ENCODE measurements at places on chromosomes 6 and 20.

DNA sequence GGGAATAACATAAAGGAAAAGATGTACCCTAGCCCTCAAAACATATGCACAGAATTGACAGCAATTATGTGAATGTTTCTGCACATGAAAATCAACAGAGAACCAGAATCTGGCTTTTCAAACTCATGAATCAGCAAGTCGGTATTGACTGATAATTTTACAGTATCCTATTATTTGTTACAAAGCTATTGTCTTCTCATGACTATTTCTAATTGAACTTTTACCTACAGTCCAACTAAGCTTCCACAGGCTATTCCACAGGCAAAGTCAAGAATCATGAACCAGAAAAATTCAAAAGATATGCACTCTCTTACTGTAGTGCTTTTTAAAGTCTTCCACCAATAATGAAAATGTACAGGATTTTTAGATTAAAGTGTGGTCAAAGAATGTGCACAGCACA is 49.1 kb upstream of the DST start:
- DNase-seq, result no peak

DNA sequence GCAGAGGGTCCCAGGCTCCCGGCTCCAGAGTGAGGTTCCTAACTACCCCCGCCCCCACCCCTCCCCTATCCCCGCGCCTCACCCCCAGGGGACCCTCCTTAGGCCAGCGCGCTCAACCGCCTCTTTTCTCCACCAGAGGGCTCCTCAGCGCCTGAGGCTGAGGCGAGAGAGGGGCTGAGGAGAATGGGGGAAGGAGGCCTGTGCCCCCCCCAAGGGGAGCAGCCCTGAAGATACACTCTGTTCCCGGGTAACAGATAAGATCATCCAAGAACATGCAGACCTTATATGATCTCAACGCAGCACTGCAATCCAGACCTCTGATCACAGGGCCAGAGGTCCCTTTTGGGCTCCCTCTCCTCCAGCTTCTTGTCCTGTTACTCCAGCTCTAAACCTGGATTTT is 43.3 kb upstream of the MRPS10 start:
- peak; percentile 81 for DNase-seq

- DNase-seq, result no peak
Observed at GRCh38 chr20:23148731-23149570, 62.8 kb upstream of the CD93 start.

DNA sequence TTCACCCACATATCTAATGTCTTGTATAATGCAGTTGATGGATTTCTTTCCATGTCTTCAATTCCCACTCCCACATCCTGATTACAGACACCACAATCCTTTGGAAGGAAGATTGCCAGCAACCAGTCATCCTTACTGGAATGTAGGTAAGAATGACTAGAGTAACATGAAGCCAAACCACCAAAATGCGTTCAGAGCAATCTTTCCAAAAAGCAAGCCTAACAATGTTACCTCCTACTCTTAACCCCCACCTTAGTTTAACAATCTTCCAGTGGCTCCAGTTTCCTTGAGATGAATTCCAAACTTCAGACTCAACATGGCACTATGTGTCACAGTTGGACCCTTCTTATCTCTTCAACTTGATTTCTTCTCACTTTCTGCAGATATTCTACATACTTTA is 685.6 kb downstream of the DOK5 start:
- no peak for DNase-seq

DNA sequence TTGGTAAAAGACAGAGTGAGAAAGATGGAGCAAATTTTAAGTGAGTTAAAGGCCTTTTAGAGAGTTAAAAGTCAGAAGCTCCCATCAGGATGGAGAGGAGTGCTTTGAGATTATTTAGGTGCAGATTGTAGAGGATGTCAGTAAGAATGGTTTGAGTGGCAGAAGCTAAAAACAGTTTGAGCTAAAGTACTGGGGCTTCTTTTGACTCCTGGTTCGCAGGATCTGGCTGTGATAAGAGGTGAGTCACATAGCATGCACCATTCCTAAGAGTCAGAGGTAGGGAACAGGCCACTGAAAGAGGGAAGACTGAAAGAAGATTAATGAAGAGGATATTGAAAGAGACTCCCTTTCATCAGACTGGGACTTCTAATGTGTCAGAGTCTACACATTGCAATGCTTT is 1047.9 kb upstream of the MAP3K7 start:
- no peak for DNase-seq

- DNase-seq, result no peak
Observed at GRCh38 chr6:23535101-23535500, 590.9 kb upstream of the NRSN1 start.

DNA sequence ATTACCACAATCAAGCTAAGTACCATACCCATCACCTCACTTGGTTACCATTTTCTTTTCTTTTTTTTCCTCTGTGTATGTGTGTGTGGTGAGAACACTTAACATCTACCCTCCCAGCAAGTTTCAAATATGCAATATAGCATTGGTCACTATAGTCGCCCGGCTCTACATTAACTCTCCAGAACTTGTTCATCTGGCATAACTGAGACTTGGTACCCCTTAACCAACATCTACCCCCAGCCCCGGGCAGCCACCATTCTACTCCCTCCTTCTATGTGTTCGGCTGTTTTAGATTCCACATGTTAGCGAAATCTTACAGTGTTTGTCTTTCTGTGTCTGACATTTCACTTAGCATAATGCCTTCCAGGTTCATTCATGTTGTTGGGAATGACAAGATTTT is 89.0 kb upstream of the TOP1 start:
- DNase-seq, result no peak

GRCh38 chr20:44809380-44810060 is 826 bp downstream of the RIMS4 start:
- no peak for DNase-seq

DNA sequence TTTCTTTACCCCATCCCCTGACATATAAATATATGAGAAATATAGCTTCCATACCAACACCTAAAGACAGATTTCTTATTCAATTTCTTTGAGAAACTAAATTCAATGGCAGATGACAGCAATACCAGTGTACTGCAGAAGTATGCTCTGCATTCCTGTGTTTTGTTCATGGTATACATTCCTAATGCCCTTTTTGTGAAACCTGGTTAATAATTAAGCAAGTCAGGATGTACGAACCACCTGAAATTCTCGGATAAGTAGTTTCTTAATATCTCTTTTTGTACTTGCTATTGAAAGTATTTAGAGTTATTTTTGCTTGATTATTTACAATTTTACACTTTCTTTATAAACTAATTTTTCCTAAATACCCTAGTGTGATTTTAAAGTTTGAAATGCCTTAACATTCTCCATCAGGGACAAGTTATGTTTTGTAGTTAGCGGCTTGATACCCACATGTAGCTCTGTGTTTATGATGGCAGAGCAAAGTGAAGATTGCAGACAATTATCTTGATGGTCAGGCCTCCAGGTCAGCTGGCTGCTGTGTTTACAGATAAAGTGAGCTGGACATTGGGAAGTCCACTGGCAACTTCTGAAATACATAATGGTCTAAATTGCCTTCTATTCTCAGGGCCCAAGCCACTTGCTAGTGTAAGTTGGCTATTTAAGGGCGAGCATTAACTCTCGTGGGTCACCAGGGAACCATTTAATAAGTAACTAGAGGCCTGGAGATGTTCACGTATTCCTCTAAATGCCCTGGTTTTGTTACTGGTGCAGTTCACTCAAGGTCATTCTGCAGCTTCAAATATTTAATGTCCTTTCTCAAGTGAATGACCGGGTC is 58.2 kb downstream of the PLCB1 start:
- no peak for DNase-seq

Data from 8988T (cell line).